PC-9 (cell line): ENCODE measurements at places on chromosomes 16 and 17. TPM values are rescaled to one million over a fixed set of nuclear protein-coding genes. Genes with fewer than 3 reads are reported as not detected.

DNA sequence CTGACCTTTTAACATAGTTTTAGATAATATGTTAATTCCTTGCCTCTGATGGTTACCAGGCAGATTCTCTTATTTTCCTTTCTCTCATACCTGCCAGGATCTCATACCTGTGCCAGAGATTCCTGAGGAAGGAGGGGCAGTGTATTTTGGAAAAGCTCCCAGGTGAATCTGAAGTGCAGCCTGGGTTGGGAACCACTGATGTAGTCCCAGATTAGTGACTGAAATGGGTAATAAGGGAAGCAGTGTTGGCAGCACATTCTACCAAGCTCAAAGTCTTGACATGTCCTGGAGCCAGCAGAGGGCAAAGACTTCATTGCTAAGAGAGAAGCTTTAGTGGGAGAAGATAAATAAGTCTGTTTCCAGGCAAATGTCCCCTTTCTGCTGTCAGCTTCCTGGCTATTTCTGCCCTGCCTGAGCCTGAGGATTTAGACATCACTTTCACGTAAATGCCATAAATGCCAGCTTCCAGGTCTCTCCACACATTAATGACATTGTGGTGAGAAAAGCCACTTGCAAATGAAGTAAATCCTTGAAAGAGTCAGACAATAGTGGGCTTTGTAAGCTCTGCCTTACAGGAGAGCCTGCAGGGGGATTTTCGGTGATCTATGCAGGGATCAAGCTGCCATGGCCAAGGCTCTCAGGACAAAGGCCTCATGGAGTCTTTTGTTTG is 40.9 kb upstream of the C16orf78 start:
- H3K27me3 ChIP-seq: peaks cover 12% of the 10 kb centered on the region; the same call in 1 of the 2 replicates
- DNase-seq: no peak
- no peaks in the 10 kb centered on the region for H3K4me1 ChIP-seq
- H3K36me3 ChIP-seq: no peaks in the 10 kb centered on the region

DNA sequence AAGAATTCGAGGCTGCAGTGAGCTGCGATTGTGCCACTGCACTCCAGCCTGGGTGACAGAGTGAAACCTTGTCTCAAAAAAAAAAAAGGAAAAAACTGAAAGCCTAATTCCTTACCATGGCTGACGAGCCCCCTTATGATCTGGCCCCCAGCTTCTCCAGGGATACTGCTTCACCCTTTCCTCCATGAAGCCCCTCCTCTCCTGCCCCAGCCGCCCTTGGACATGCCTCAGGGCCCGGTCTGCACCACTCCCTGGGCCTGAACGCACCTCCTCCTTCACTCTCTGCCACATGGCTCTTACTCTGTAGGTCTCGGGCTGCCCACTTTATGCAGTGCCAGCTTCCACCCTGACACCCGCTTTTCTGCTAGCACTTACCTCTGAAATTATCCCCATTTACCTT is 65.3 kb downstream of the COG7 start:
- DNase-seq: no peak
- H3K36me3 ChIP-seq: no peaks in the 10 kb centered on the region; the same call in 1 of the 2 replicates
- no peak overlapping the region for H3K4me3 ChIP-seq
- no peaks in the 10 kb centered on the region for H3K4me1 ChIP-seq
- H3K27me3 ChIP-seq: no peaks in the 10 kb centered on the region

DNA sequence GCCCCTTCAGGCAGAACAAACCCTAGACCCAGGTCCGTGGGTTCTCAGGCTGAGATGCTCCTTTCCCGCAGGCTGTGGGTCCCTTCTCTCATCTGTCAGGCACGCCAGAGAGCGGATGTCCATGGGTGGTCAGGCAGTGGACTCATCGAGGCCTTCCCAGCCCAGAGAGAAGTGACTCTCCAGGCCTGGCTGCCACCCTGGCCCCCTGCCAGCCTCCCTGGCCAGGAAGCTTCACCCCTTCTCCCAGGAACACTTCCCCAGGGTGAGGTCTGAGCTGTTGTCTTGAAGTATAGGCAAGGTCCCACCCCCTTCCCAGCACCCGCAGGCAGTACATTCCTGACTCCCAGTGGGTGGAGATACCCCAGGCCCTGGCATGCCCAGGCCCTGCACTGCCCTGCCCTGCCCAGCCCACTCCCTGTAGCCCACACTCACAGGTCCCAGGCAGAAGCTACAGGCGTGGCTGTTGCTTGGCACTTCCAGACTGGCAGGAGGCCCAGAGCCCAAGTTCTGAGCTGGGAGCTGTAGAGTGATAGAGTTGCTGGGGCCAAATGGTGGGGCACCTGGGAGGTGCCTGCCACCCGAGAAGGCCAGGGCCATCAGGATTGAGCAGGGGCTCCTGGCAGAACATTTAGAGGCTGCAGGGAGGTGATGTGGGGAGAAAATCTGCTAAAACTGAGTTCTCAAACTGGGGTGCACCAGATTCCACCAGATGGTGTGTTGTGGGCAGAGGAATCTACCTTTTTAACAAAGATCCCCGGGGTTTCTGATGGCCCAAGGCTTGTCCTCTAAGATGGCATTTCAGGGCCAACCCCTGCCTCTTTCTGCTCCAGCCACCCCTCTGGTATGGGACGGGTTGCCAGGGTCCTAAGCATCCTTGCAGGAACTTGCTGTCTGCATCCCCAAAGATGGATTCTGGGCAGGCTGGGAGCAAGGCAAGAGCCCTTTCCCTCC is 6.7 kb downstream of the ITGA3 start:
- peak overlapping the region; percentile 79 for H3K4me3 ChIP-seq
- peak overlapping the region; percentile 97 for H3K27ac ChIP-seq
- H3K27me3 ChIP-seq: no peaks in the 10 kb centered on the region
- H3K4me1 ChIP-seq: peaks cover 92% of the 10 kb centered on the region

DNA sequence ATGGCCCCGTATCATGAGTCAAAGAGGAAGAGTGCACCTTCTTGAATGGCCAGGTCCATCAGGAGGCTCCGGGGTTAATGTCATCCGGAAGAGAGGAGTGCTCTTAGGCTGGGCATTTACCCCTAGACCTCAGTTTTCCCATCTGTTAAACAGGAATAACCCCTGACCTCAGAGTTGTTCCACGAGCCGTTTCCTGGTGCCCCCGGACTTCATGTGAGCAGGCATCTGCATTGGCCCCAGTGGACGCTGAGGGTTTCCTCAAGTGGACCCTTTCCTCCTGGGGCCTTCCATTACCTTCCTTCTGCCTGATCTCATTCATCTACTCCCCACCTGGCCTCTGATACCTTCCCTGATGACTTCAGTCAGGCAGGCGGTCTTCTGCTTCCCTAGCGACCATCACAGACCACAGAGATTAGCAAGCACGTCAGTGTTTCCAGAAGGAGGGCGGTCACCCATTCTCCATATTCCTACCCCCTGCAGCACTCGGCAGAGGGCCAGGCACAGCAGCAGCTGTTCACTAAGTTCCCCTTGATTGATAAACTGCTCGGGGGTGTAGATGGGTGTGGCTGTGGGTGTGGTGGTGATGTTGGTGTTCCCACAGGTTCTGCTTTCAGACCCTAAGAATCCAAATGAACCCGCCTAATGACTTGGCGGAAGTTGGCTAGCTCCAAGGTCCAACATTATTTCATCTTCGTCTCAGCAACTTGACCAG is 346.6 kb upstream of the TNRC6C start:
- no peak for DNase-seq
- H3K4me3 ChIP-seq: no peak overlapping the region
- H3K4me1 ChIP-seq: no peaks in the 10 kb centered on the region
- H3K27ac ChIP-seq: no peak overlapping the region
- no peaks in the 10 kb centered on the region for H3K36me3 ChIP-seq

DNA sequence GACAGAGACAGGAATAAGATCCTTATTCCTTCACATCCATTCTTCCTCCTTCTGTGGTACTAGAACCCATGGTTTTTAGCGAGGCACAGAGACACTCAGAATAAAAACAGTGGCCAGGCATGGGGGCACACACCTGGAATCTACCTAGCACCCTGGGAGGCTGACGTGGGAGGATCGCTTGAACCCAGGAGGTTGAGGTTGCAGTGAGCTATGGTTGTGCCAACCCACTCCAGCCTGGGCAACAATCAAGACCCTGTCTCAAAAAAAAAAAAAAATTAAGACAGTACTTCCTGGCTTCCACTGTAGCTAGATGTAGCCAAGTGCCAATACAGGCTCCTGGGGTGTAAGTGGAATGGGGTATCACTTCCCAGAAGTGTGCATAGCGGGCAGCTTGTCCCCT is 7.4 kb upstream of the SPNS1 start:
- H3K36me3 ChIP-seq: no peaks in the 10 kb centered on the region
- DNase-seq: no peak
- no peaks in the 10 kb centered on the region for H3K27me3 ChIP-seq
- no peak overlapping the region for H3K27ac ChIP-seq
- no peak overlapping the region for H3K4me3 ChIP-seq

DNA sequence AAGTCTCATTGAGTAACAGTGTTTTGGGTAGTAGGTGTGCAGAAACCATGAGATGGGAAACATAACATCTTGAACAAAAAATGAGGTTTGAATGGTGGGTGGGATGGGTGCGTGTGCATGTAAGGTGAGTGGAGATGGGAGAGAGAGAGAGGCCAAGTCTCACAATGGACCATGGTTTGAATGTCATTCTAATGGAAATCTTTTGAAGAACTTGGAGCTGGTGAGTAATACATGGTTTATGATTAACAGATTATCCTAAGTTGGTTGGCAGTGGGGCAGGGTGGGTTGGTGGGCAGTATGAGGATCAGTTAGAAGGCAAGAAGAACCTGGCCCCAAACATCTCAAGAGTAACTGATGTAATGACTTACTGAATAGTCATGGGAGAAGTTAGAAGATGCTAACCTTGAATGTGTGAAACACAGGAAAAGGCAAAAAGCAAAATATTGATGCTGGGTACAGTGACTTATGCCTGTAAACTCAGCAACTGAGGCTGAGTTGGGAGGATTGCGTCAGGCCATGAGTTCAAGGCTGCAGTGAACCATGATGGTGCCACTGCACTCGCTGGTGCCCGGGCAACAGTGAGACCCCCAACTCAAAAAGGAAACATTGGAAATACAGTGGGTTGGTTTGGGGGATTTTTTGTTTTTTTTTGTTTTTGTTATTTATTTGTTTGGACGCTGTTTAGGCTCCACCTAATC is 32.7 kb downstream of the ZNF207 start:
- no peak overlapping the region for H3K27ac ChIP-seq
- peaks cover 28% of the 10 kb centered on the region for H3K36me3 ChIP-seq
- no peak for DNase-seq

GCGR gene
- total RNA-seq: not detected in 2 replicates
